ENCODE measurements at places on chromosomes 7 and 10.

GRCh38 chr10:69813632-69814031 lies 11.9 kb downstream of the COL13A1 start:
- no peak for DNase-seq

- no peak for DNase-seq
Measured at GRCh38 chr10:111493024-111493625, 416.3 kb downstream of the ADRA2A start.

GRCh38 chr10:42753126-42753506 lies 29.5 kb upstream of the BMS1 start:
- DNase-seq = peak; percentile 8

- no peak for DNase-seq
Measured at GRCh38 chr10:72068901-72069446, 19.4 kb downstream of the SPOCK2 start.

- no peak for DNase-seq
Measured at GRCh38 chr10:49441488-49442476, 45.9 kb upstream of the DRGX start.

GRCh38 chr7:108384716-108385483 lies 71.3 kb downstream of the NRCAM start:
- DNase-seq = no peak

DNA sequence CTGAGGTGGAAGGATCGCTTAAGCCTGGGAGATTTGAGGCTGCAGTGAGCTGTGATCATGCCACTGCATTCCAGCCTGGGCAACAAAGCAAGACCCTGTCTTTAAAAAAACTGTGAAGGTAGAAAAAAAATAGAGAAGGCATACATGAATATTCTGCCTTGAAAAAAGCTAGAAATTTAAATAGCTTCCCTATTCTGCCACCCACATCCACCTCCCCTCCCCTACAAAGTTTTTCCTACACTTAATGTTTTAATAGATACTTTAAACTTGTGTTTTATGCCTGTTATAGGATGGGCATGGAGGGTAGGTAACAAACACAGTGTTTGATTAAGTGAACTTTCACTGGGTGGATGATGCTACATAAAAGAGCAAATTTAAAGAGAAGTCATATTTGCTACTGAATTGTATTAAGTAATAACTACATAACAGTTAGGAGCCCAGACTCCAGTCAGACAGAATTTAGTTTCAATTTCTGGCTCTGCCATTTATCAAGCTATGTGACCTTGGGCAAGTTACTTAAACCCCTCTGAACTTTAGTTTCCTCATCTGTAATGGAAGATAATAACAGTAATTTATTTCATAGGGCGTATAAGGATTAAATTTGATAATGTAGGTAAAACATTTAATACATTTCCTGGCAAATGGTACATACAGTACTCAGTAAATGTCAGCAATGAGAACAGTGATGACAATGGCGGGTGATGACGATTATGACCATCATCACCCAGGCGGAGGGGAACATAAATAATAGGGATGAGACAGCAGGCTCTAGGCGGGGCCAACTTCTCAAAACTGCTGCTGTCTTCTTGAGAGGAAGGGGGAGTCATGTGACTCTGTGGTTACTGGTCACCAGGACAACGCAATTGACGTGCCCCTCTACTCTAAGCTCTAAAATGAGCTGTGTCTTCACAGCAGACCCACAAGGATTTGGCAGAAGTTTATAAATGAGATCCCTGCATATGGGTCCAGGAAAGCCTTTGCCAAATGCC lies 15.8 kb downstream of the DNMBP start:
- DNase-seq = no peak

GRCh38 chr7:120053390-120053961 lies 219.5 kb upstream of the KCND2 start:
- DNase-seq = no peak

DNA sequence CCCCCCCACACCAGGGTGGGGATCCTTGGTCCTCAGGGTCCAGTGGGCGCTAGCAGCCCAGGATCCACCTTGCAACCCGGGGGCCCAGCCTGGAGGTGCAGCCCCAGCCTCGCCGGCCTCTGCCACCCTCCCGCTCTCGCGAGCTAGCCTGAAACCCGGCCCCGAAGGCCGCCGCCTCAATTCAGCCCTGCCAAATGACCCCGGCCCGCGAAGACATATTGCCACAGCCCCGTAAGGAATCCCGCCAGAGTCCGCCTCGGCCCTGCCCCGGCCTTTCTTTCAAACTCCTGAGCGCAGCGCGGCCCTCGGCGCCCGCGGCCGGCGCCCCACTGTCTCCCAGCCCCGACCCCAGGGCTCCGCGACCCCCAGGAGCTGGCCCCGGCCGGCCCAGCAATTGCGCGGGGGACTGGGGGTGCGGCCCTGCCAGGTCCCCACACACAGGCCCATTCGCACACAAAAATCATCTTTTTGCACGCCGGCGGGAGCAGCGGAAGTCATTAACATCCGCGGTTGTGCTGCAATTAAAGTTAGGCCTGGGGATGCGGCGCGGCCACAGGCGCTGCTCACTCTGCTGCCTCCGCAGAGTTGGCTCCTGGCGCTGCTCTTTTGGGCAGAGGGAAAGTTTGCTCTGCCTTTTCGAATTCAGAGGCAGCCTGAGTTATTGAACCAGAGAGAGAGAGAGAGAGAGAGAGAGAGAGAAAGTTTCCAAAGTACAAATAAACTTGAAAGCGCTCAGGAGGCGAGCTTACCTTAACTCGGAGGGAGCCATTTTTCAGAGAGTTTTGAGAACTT lies 4.0 kb downstream of the HOXA5 start:
- no peak for DNase-seq

- no peak for DNase-seq
Measured at GRCh38 chr7:116315803-116316202, 105.5 kb downstream of the TES start.

GRCh38 chr7:26543340-26543739 lies 251.7 kb downstream of the SNX10 start:
- DNase-seq = no peak

DNA sequence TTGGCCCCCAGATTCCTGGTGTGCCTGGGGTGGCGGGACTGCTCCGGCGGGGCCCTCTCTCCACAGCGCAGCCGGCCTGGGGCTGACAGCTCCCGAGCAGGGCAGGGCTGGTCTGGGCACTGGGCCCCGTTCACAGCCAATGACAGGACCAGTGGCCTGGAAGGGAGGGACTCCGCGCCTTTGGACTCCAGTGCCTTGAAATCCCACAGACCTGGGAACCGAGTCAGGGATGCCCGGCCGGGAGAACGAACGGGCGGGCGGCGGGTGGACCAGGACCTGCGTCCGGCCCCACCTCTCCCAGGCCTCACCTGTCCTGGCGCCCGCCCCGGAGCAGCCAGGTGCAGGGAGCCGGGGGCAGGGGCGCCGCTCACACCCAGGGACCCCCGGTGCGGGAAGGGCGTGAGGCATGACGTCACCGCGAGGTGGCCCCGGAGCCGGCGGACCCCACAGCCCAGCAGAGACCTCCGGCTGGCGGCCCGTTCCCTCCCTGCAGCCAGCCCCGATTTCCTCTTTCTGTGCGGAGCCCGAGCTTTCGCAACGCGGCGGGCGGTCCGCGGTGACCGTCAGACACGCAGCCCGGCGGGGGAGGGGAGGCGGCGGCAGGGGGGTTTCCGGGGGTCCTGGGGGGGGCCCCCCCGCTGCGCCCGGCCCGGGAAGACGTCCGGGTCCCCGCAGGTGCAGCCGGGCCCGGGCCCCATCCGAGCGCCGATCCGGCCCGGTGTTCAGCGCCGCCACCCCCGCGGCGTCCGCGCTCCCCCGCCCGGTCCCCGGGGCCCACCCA lies 743 bp downstream of the ADAP1 start:
- DNase-seq = no peak

DNA sequence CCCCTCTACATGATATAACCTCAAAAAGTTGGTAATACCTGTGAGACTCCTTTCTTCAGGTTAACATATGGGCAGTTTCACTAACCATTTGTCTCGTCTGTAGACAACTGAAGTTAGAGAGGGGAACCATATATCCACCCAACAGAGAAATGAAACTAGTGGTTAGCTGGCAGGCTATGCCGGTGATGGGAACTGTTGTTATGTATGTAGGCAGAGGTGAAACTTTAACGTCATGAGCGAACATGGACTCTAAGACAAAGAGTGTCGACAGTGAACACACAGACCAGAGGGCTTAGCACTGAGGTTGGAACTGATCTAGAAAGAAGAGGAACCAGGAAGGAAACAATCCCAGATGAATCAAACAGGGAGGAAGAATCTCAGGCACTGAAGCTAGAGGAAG lies 112.4 kb downstream of the ELMO1 start:
- no peak for DNase-seq

DNA sequence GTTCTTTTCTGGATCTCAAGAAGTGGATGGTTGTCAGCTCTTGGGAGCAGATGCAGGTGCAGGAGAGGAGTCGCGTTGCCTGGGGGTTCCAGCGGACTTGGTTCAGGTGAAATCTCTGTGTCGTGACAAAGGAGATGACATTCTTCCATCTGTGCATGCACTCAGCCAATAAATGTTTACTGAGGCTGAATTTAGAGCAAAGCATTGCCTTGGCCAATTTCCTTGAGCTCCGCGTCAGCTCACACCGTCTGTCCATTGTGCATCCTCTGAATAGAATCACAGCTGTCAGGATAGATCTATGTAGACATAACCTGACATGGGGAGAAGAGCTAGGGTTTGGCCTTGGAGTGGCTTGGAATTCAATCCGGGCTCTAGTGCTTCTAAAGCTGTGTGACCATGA lies 343.7 kb downstream of the GLRX3 start:
- no peak for DNase-seq

DNA sequence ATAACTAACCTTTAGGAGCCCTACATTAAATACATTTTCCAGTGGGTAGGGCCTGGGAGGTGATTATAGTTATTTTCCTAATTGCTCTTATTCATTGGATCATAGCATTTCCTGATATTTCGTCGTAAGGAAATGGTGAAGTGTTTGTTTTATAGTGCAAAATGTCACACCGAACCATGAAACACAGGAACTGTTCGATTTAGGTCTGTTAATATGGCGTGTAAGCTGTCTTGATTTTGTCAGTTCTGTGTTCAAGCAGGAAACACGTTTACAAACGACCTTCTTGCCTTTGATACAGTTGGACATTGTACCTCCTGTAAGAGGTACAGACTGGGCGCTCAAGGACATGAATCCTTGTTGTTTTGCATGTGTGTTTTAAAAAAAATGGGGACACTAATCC lies 14.8 kb downstream of the RBM17 start:
- DNase-seq = no peak

DNA sequence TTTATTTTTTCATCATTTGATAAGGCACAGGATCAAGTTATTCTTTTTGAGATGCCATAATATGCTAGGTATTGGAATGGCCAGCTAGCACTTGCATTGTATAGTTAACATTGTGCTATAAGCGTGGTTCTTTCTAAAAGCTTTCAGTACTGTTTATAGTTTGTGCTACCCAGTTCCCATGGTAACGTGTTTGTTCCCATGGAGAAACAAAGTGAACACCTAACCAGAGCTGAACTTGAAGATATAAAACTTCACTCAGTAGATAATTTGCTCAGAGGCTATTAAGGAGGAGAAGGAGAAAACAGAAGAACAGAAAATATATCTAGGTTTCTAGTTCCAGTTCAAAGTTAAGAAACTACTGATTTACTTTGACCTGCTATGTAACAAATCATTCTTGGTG lies 23.6 kb upstream of the ITGB8 start:
- peak; percentile 38 for DNase-seq

GRCh38 chr10:75525067-75525466 lies 93.6 kb downstream of the LRMDA start:
- no peak for DNase-seq

DNA sequence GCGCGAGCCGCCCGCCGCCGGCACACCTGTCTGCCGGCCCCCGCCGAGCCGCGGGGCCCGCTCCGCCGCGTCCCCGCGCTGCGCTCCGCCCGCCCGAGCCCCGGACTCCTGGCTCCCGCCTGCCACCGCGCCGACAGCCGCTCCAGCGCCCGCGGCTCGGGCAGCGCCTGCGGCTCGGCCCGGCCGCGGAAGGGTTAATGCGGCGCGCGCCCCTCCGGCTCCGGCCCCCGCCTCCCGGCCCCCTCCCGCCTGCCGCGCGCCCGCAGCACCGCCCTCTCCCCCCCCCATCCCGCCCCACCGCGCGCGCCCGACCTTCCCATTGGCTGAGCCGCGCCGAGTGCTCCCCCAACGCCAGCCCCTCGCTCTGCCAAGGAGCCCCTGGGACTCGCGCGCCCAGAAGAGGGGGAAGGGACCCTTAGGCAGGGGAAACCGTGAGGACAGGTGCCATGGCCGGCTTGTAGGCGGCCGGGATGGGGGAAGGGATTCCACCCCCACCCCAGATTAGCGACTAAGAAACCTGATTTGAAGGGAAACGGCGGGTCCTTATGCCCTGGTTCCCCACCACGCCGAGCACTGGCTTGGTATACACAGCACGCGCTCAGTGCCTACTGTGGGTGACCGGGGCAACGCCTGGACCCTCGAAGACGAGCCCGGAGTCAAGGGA lies at the start of gene KCNH2:
Gene KCNH2 (minus strand): TSS at position 196 of the 664 bp plus-strand sequence. CDS start 408 bp downstream, outside the sequence.
- DNase-seq = peak; percentile 56

- DNase-seq = no peak
Measured at GRCh38 chr10:132714096-132714985, 71.6 kb downstream of the NKX6-2 start.

DNA sequence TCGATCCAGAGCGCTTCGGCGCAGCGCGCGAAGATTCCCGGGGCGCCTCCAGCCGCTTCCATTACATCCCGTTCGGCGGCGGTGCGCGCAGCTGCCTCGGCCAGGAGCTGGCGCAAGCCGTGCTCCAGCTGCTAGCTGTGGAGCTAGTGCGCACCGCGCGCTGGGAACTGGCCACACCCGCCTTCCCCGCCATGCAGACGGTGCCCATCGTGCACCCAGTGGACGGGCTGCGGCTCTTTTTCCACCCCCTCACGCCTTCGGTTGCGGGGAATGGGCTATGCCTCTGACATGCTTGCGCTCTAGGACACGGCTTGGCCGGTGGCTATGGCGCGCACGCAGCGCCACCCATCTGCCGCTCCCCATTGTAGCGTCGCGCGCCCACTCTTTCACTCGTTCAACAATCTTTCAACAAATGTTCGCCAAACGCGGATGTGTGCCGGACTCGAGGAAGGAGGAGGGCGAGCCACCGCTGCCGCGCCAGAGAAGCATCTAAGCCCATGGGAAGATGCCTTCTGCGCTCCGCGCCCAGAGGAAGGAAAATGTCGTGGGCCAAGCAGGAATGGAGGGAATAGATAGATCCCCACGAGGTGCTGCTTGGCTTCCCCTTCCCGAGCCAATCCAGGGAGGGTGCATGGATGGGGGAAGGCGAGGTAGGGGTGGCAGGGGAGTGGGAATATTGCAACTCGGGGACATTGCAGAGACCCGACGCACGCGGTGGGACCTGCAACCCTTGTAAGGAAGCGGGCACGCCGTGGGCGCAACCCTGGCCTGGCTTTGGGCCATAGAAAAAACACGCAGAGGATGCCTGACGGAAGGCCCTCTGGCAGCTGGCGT lies 5.1 kb upstream of the CYP26A1 start:
- DNase-seq = no peak

GRCh38 chr7:133693281-133693680 lies 433.9 kb upstream of the LRGUK start:
- DNase-seq = no peak

Data from NCI-H748 treated with DMSO at 0.1 percent for 48 hours (cell line).